Esophagus squamous epithelium (tissue), 5 donors: ENCODE measurements at places on chromosomes 5 and 9. TPM values are rescaled to one million over a fixed set of nuclear protein-coding genes. Genes with fewer than 3 reads are reported as not detected.

MRPS27 gene
- 50.4 TPM for total RNA-seq

SVEP1 gene
- 2.0 TPM for total RNA-seq

FOXD4L3 gene
- not detected for total RNA-seq

PCDHA8 gene
- not detected for total RNA-seq

INSL6 gene
- total RNA-seq, result not detected

FGD3 gene
- total RNA-seq, result 2.4 TPM

TLE1 gene
- 20.9 TPM for total RNA-seq

MLANA gene
- not detected for total RNA-seq

SPAG8 gene
- not detected for total RNA-seq

SV2C gene
- under 0.01 TPM for total RNA-seq

GALNT12 gene
- 22.2 TPM for total RNA-seq
